ENCODE measurements at places on chromosomes 1 and 21.

GRCh38 chr1:176559474-176559873 lies 96.5 kb downstream of the PAPPA2 start:
- DNase-seq, result no peak

DNA sequence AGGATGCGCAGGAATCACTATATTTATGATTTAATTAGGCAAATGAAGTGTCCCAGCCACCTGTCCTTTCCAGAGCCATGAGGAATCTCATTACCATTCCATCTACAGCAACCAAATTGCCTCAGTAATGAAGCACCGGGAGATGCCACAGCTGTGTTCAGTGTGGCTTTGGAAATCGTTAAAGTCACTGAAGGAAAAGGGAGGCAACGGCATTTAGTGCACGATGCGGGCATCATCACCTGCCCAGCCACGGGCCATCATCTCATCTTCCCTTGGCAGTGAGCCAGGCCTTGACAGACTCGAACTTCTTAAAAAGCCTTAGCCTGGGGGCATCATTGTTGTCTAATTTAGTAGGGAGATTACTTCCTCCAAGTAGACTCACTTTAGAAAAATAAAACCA lies 67.8 kb downstream of the CNIH3 start:
- DNase-seq, result no peak

- DNase-seq, result no peak
Measured at GRCh38 chr1:54777011-54777410, 12.7 kb upstream of the PARS2 start.

DNA sequence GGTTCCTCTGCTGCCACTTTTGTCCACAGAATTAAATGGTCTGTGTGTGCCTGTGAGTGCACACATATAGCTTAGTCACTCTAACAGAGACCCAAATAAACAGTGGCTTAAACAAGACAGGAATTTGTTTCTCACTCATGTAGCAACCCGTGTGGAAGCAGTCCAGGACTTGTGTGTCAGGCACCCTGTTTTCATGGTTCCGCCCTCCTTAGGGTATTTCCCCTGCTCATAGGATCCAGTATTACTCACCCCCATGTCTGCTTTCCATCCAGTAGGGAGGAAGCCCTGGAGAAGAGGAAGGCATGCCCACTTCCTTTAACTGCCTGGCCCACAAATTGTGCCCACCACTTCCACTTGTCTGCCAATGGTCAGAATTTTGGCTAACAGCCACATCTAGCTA lies 41.3 kb upstream of the TACSTD2 start:
- DNase-seq, result no peak

- DNase-seq, result no peak
Measured at GRCh38 chr1:244046907-244047611, 4.0 kb upstream of the ZBTB18 start.

DNA sequence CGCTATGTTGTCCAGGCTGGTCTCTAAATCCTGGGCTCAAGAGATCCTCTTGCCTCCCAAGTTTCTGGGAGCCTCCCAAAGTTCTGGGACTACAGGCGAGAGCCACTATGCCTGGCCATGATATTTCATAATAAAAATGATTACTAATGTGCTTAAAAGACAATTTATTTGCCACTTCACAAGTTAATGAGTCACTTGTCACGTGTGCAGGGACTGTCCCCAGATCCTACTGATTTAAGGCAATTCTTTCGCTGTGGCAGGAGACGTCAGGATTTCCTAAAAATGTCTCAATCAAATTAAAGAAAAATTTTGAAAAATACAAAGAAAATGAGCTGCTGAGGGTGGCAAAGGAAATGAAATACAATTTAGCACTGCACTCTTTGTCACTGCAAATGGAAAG lies 43.5 kb downstream of the B3GALNT2 start:
- DNase-seq, result no peak

DNA sequence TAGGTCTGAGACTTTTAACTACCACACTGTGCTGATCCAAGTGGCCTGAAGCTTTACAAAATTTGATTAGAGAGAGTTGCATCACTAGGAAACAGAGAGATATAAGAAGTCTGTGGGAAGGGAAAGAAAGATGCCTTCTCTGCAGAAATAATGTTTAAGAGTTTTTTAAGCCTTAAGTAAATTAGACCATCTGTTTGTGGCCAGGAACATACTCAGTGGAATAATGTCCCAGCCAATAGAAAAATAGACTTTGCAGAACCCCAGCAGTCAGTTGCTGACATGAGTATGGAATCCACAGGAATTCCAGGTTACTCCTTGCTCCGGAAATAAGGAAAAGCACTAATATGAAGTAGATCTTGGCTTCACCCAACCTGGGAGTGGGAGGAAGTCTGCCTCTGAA lies 144.8 kb downstream of the ST6GALNAC5 start:
- DNase-seq, result no peak

DNA sequence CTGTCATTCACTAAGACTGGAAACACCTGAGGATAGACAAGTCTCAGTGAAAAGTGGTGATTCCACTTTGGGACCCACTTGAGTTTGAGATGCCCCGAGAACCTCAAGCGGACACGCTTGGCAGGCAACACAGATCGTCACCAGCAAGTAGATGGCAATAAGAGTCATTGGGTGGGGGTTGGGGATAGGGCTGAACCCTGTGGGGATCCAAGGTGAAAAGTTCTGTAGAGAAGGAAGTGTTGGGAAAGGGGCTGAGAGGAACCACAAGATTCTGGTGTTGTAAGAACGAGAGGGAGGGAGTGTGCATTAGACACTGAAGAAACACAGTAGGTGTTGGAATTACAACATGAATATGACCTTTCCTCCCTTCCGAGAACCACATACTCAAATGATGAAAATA lies 45.4 kb upstream of the TDRD10 start:
- DNase-seq, result no peak

DNA sequence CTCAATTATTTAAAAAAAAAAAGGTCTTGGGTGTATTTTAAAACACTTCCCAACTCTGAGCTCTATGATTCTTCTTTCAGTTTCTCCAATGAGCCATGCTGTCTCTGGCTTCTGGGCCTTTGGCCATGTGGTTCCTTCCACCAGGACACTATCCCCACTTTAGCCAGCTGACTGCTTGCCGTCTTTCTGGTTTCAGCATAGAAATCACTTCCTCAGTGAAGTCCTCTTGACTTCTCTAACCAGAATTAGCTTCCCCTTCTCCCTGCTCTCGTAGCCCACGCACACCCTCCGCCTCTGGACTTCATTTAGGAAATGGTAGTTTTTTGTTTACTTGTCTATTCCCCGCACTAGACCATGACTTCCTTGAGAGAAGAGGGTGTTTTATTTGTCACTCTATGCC lies 1.1 kb upstream of the DIO1 start:
- DNase-seq, result no peak

GRCh38 chr1:217348960-217349664 lies 281.8 kb downstream of the GPATCH2 start:
- DNase-seq, result no peak

DNA sequence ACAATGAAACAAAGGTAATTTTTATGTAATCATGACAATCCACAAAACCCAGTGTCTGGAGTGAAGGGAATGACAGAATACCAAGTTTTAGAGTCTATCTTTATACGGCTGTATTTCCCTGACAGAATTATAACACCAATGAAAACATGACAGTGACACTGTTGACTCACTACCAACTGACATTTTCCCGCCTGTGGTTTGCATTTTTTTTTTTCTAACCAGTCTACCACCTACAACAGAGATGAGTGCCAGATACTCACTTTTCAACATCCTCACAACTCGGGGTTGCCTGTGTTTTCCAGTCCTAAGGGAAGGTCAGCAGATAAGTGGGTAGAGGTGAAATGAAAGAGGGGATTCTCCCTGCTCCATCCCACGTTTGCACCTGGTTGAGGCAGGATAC lies 118.9 kb downstream of the KCNJ6 start:
- DNase-seq, result no peak

GRCh38 chr1:22349362-22350043 lies 102.1 kb upstream of the ZBTB40 start:
- no peak for DNase-seq

DNA sequence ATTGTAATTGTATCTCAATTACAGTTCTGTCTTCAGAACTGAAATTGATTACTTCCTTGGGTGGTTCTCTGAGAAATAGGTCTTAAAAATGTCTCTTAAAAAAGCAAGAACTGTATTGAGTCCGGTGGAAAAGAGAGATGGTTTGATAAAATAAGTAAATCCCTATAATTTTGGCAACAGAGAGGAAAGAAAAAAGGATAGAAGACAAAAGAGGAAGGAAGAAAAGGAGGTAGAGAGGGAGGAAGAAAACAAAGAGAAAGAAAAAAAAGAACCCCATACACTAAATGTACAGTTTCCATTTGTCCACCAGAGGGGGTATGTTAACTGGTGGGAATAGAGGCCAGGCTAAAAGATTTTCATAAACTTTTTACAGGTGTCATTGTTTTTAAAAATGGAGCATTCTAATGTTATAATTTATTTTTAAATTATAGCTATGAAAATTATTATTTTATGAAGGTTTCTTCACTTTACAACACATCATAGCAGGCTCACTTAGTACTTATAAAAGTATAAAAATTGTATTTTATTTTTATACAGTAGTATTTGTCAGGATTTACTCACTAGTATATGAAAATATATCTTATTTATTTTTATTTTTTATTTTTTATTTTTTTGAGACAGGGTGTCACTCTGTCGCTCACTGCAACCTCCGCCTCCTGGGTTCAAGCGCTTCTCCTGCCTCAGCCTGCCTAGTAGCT lies 2.1 kb upstream of the UBE2T start:
- DNase-seq, result no peak

- no peak for DNase-seq
Measured at GRCh38 chr1:230696722-230697437, 17.0 kb downstream of the AGT start.

GRCh38 chr1:208614610-208615009 lies 370.4 kb upstream of the PLXNA2 start:
- DNase-seq, result no peak

DNA sequence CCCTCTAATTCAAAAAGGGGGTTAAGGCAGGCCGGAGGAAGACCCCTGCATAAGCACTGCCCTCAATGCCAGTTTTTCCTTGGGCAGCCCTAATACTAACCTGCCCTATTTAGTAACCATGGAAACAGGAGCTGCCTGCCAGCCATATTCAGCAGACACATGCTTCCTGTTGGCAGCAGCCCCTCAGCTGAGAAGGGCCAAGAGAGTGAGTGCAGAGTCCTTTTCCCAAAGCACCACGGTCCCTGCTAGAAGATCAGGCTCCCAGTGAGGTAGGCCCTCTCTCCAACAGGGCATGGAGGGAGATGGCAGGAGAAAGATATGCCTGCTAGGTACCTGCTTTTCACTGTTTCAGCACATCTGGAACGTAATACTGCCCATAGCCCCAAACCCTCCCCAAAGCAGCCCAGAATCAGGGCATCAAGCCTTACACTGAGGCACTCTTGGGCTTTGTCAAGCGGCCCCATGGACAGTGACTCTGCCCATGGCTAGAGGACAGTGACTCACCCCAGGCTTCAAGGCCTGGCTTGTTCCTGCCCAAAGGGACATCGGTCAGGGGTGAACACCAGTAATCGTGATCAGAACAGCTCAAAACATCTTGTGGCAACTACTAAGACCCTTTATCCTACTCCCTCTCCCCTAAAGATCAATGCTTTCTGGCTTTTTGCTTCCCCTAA lies 64.5 kb downstream of the BCAR3 start:
- DNase-seq, result no peak

Data from activated CD4-positive, CD25-positive, alpha-beta regulatory T cell (primary cell).